Right atrium auricular region (tissue), 2 donors: ENCODE measurements at places on chromosomes 16 and 17. TPM values are rescaled to one million over a fixed set of nuclear protein-coding genes. Genes with fewer than 3 reads are reported as not detected.

DNA sequence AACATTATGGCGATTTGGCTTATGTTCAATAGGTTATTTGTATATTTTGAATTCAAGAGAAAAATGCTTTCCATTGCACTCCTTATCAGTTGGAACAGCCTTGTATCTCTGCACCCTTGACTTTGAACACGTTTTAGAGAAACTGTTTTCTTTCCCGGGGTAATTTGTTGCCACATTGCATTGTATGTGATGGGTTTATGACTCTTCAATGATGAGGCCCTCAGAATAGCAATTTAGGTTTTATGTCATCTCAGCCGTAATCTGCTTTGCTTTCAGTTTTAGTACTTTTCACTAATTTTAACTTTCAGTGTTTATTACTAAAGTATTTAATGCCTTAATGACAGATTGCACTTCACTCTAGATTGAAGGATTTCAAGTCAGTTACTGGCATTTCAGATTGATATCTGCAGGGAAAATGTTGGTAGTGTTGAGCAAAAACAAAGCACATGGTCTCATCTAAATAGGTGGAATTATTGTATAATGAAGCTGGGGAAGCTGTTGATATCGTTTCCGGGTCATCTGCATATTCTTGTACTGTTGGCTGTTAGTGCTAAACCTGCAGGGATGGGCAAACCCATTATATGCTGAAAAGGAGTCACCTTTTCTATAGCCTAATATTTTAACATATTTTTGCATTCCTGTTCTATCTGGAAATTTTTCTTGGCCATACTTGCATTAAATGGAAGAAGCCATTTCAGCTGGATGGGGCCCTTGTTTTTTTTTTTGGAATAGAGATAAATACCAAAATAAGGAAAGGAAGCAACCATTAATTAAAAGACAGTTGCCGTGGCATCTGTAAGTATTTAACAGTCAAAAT is 2.0 kb downstream of the LUC7L3 start:
- no peak for DNase-seq
- peak overlapping the region; percentile 93 for H3K4me3 ChIP-seq
- H3K4me1 ChIP-seq, result no peaks in the 10 kb centered on the region
- H3K27ac ChIP-seq, result peak overlapping the region; percentile 98

DNA sequence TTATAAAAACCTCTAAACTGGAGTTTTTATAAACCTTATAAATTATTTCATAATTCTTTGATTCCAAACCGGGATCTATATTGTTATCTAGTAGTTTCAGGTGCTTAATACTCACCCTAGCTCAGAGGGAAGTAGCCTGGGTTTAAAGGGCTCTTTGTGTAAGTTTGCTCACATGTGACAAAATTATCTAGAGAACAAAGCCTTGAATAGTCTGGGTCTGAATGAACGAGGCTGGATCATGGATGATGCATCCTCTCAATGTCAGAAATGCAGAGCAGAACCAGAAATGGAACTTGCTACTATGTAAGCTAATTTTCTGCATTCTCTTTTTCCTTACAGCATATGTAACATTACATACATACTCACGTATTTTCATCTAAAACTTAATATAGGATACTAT is 103.9 kb upstream of the NETO2 start:
- no peak overlapping the region for H3K27ac ChIP-seq
- no peaks in the 10 kb centered on the region for H3K4me1 ChIP-seq
- no peaks in the 10 kb centered on the region for H3K36me3 ChIP-seq
- no peak for DNase-seq
- H3K27me3 ChIP-seq, result no peaks in the 10 kb centered on the region
- no peak overlapping the region for H3K4me3 ChIP-seq

DNA sequence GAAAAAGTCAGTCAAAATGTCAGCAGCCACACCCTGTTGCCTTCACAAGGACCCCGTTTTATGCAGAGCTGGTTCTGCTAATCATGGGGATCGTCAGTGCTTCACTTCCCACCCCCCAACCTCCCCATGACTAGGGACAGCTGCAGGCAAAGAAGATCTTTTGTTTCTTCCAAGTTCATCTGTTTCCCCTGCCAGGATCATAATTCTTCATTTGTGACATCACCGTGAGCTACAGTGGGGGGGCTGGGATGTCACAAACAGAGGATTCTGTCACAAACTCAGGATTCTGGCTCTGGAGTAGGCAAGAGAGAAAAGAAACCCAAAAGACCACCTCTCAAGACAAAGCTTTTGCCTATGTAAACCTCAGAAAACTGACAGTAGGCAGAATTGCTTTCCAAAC is 24.7 kb downstream of the DNAJC7 start:
- no peaks in the 10 kb centered on the region for H3K4me1 ChIP-seq
- H3K36me3 ChIP-seq, result peaks cover 99% of the 10 kb centered on the region
- no peak overlapping the region for H3K27ac ChIP-seq
- no peaks in the 10 kb centered on the region for H3K27me3 ChIP-seq
- no peak for DNase-seq

DNA sequence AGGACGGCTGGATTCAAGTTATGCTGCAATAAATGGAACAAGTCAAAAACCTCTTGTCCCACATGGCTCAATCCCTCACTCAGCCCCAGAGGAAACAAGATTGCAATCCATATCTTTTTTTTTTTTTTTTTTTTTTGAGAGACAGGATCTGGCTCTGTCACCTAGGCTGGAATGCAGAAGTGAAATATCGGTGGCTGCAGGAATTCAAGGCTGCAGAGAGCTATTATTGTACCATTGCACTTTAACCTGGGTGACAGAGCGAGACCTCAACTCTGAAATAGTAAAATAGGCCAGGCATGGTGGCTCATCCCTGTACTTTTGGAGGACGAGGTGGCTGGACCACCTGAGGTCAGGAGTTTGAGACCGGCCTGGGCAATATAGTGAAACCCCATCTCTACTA is 2.7 kb upstream of the PDE6G start:
- no peaks in the 10 kb centered on the region for H3K36me3 ChIP-seq
- no peaks in the 10 kb centered on the region for H3K27me3 ChIP-seq
- no peaks in the 10 kb centered on the region for H3K4me1 ChIP-seq
- H3K4me3 ChIP-seq, result no peak overlapping the region
- H3K27ac ChIP-seq, result no peak overlapping the region
- DNase-seq, result no peak

DNA sequence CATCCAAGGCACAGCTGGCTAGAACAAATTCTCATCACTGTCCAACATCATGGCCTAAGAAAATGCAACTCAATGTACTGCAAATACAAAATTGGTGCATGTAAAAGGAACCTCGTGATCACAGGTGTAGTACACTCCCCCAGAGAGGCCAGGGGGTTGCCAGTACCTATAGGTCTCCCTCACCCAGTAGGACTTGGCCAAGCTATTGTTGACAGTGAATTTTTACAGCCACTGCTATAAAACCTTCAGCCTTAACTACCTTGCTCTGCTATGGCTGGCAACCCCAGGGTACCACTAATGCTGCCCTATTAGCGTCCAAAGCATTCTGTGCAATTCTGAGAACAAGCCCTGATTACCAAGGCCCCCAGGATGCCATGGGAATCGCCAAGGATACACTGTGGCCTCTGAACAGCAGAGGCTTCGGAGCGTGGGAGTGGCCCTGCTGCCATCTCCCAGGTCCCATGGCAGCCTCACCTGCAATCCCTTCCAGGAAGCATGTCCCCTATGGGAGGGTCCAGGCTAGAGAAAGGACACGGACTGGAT is 67.6 kb downstream of the SDK2 start:
- DNase-seq, result no peak
- no peaks in the 10 kb centered on the region for H3K36me3 ChIP-seq
- H3K27me3 ChIP-seq, result no peaks in the 10 kb centered on the region
- H3K4me1 ChIP-seq, result no peaks in the 10 kb centered on the region
- H3K4me3 ChIP-seq, result no peak overlapping the region
- no peak overlapping the region for H3K27ac ChIP-seq

DNA sequence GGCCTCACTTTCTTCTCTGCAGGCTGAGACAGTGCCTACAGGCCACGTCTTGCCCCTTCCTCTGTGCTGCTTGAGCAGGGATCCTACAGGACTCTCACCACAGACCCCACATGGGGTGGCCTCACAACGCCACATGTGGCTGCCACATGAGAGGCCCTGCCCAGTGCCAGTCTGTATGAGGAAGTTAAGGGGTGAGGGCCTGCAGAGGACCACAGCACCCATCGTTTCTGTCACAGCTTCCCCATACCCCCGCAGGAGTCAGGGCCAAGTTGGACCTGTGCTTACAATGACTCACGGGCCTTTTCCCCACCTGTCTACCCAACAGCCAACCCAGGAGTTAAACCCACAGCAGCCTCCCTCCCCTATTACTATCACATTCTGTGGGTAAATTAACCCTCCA is 2.9 kb upstream of the GSDMB start:
- H3K27me3 ChIP-seq, result no peaks in the 10 kb centered on the region
- no peak overlapping the region for H3K4me3 ChIP-seq

DNA sequence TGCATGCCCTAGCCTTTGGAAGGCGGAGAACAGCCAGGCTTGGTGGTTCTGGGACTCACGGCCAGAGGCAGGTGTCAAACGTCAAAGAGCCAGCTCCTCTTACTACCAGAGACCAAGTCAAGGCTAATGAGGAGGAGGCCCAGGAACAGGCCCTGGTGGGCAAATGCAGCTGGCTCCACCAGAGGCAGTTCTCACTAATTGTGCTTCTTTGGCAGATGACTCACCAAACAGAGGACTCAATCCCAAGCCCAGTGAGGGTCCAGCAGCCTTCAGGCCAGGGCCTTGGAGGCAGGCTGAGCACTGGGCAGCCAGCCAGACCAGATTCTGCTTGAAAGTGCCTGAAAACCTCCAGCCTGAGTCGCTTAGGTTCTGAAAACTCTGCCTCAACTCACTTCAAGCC is 336.5 kb upstream of the CDH5 start:
- DNase-seq, result no peak
- H3K4me3 ChIP-seq, result no peak overlapping the region
- H3K27ac ChIP-seq, result no peak overlapping the region
- no peaks in the 10 kb centered on the region for H3K4me1 ChIP-seq
- no peaks in the 10 kb centered on the region for H3K27me3 ChIP-seq

- no peak for DNase-seq
- no peaks in the 10 kb centered on the region for H3K4me1 ChIP-seq
- no peak overlapping the region for H3K27ac ChIP-seq
- H3K27me3 ChIP-seq, result no peaks in the 10 kb centered on the region
- no peaks in the 10 kb centered on the region for H3K36me3 ChIP-seq
Observed at GRCh38 chr17:56536766-56537165, 56.7 kb upstream of the NOG start.

DNA sequence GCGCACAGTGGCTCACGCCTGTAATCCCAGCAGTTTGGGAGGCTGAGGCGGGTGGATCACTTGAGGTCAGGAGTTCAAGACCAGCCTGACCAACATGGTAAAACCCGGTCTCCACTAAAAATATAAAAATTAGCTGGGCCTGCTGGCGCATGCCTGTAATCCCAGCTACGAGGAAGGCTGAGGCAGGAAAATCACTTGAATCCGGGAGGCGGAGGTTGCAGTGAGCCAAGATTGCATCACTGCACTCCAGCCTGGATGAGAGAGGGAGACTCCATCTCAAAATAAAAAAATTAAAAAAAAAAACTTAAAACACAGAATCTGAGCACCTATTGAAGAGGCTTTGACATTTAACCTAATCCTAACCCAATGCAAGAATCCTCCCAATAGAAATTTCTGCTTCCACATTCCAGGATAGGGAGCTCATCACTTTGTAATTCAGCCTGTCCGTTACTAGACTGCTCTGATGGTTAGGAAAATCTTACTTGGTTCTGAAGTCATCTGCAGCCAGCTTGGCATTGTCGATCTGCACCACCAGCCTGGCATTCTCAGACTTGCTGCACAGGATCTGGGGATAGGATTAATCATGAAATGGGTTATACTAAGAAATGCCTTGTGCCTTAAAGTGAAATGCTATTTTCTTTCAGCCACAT is 2.1 kb downstream of the KRT33B start:
- DNase-seq, result no peak
- H3K27ac ChIP-seq, result no peak overlapping the region
- H3K4me1 ChIP-seq, result no peaks in the 10 kb centered on the region
- no peaks in the 10 kb centered on the region for H3K27me3 ChIP-seq
- no peaks in the 10 kb centered on the region for H3K36me3 ChIP-seq
- H3K4me3 ChIP-seq, result no peak overlapping the region

DNA sequence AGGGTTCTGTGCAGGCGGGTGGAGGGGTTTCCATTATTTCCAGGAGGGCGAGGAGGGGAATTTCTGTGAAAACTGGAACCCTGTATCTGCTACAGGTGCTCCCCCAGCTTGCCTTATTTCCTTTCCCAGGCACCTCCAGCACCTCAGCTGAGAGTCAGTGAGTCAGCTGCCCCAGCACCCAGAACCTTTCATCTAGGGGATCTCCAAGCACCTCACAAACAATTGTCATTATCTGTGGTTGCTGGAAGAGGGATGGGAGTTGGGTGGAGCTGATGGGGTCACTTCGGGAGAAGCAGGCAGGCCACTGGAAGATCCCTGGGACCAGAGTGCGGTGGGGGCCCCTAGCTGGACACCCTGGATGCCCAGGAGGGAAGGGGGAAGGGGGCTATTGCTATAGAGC is 10.0 kb upstream of the CLUH start:
- no peak overlapping the region for H3K27ac ChIP-seq
- no peaks in the 10 kb centered on the region for H3K36me3 ChIP-seq
- no peak overlapping the region for H3K4me3 ChIP-seq
- H3K27me3 ChIP-seq, result no peaks in the 10 kb centered on the region

DNA sequence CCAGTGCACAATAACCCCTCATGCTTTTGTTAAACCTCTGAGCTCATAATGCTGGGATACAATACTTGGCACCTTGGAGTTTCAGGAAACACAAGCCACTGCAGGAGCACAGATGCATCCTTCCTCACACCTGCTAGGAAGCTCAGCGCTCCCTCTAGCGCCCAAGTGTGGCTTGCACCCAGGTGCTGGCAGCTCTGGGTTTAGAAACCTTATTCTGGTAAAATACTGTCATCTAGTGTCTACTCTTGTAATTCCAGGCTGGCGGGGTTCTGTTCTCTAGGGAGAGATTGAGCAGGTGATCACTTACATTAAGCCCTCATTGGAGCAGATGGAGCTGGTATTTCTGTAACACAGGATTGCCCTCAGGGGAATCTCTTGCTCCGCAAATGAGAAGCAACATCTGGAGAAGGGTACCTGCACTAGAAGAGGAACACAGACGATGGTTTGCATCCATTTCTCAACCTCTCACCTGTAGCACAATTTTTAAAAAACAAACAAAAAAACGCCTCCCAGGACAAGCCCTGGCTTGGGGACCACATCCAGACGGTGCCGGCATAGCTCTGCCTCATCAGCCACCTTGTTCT is 1.5 kb downstream of the CCL1 start:
- no peak overlapping the region for H3K4me3 ChIP-seq
- no peaks in the 10 kb centered on the region for H3K4me1 ChIP-seq
- H3K36me3 ChIP-seq, result no peaks in the 10 kb centered on the region
- peak; percentile 88 for DNase-seq
- no peak overlapping the region for H3K27ac ChIP-seq
- no peaks in the 10 kb centered on the region for H3K27me3 ChIP-seq

Gene KCTD13
- 6.5 TPM for total RNA-seq

Gene NPIPB8
- not detected for total RNA-seq

Gene KRT33A
- not detected for total RNA-seq

Gene ADCY7
- total RNA-seq, result 8.5 TPM

Gene MTMR4
- 13.9 TPM for total RNA-seq

Gene LPO
- total RNA-seq, result not detected
